Neural crest cell (in vitro differentiated cells): ENCODE measurements at places on chromosomes 11 and 22.

DNA sequence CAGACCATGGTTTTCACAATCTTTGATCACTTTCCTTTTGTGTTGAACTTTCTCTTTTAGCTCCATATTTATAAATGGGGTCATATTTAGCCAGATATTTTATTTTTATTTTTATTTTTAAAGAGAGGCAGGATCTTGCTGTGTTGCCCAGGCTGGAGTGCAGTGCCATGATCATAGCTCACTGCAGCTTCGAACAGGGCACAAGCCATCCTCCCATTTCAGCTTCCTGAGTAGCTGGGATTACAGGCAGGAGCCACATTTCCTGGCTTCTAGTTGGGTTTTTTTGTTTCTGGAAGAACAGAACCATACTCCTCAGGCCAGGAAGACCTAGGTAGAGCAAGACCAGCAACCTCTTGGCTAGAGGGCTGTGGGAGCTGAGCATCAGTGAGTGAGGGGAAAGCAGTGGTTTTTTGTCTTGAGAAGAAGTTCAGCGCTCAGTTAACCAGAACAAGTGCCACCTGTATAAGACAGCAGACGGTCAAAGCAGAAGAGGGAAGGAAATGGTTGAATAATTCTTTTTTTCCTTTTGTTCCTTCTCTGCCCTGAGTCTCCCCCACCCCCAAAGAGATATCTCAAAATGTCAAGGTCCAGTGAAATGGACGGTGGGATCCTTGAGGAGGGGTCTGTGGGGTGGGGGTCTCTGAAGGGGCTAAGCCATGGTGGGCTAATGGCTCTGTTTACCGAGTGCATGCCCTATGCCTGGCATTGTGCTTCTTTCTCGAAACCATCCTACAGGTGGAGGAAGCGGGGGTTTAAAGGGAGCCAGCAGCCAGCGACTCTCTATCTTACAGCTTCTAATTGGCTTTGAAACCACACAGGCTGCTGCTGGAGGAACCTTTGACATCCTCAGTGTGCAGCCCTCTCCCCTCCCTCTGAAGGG, 63.0 kb downstream of the PTPRJ start:
- DNase-seq: no peak

GRCh38 chr11:116311206-116311605, 461.6 kb downstream of the BUD13 start:
- DNase-seq: no peak

- no peak for DNase-seq
Observed at GRCh38 chr11:119625206-119625978, 103.6 kb downstream of the NECTIN1 start.

- no peak for DNase-seq
Observed at GRCh38 chr11:59801981-59802638, 8.5 kb downstream of the MRPL16 start.

GRCh38 chr22:26610072-26610958, 7.5 kb downstream of the CRYBB1 start:
- DNase-seq: no peak

- no peak for DNase-seq
Observed at GRCh38 chr11:126337474-126338241, 17.8 kb upstream of the ST3GAL4 start.

- DNase-seq: no peak
Observed at GRCh38 chr11:123187665-123188507, 7.2 kb downstream of the CLMP start.

DNA sequence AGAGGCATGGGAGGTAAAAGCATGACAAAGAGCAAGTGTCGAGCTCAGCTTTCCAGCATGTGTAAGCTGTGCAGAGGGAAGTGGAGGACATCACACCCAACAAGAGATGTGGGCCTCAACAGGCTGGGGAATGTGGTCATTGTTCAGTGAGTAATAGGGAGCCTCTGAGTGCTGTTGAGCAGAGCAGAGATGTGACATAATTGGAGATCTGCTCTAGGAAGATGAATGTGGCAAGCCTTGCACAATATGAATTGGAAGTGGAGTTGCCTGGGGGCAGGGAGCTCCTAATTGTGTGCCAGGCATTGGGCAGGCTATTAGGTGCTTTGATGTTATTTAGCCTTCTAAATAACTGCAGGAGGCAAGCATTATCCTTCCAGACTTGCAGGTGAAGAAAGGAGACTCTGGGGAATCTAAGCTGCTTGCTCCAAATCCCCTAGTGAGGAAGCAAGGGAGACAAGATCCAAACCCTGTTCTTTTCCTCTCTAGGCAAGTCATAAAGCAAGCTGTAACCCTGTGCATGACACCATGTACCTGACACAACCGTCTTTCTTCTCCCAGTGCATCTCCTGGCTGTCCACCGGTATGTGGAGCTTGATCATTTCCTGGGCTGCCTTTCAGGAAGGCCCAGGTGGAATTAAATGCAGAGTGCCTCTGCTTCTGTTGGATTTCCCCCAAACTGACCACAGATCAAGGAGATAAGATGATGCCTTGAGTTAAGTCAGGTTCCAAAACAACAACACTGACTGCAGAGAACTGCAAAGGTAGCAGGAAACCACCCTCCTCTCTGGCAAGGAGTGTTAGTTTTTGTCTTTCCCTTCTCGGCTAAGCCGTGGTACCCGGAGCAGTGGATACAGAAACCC, 221.4 kb downstream of the TENM4 start:
- DNase-seq: no peak

GRCh38 chr22:30421695-30422480, 3.7 kb upstream of the MTFP1 start:
- DNase-seq: no peak
